CD4-positive, alpha-beta T cell treated with Interleukin-17A for 4 hours (primary cell): ENCODE measurements at places on chromosomes 3 and 15.

DNA sequence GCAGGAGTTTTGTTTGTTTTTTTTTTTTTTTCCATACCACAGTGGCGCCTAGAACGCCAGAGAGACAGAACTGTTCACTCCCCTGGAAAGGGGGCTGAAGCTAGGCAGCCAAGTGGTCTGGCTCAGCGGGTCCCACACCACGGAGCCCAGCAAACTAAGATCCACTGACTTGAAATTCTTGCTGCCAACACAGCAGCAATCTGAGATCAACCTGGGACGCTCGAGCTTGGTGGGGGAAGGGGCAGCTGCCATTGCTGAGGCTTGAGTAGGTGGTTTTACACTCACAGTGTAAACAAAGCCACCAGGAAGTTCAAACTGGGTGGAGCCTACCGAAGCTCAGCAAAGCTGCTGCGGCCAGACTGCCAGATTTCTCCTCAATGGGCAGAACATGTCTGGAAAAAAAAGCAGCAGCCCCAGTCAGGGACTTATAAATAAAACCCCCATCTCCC is 29.8 kb downstream of the SPICE1 start:
- DNase-seq: peak; percentile 41

GRCh38 chr3:122104515-122105194 is 49.5 kb downstream of the CD86 start:
- no peak for DNase-seq

DNA sequence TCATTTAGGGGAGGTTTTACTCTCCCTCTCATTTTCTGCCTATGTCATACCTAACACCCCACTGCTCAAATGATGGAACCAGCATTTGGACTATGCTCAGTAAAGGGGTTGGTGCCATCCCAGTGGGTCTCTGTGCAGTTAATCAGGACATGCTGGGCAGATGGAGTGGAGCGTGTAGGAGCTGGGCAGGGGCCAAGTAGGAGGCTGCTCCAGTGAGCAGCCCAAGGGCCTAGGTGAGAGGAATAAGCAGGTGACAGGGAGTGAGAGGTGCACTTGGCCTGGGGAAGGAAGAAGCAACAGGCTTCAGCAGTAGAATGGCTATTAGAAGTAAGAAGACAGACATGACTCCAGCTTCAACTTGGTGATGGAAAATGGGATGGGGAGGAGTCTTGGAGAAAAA is 72.2 kb downstream of the EPHB1 start:
- no peak for DNase-seq

DNA sequence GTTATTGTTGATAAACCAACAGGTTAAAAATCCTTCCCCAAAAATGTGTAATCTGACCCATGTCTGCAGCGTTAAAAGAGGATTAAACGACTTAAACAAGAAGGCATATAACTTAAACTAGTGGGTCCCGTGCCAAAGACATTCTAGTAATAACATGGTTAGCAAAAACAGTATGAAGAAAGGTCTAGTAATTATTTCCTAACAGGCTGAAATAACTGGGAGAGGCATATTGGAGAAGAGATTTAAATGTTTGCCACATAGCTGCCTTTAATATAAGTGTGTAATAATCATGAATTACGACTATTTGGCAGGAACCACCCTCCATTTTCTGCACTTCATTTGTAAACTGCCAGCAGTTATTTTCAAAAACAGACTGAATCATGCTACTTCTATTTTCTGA is 67.7 kb upstream of the CSPG5 start:
- DNase-seq: no peak

DNA sequence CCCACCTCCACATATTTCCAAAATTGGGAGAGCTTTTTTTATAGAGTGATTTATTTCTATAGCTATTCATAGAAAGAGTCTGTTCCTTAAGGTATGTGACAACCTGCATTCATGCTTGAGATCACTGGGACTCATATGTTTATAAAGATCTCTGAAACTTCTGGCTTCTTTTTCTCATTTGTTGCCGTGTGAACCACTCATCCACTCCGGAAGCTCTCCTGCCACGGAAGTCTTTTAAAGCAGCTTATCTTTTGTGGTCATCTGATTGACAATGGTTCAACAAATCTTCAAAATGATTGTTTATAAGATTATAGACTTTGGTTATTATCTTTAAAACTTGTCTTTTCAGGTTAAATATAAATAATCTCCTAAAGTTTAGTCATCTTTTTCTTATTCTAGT is 260.5 kb downstream of the C3orf38 start:
- DNase-seq: no peak

GRCh38 chr3:113531826-113532697 is at the start of gene SIDT1:
Gene SIDT1, plus strand, starts transcription at chr3:113532555. Its CDS starts 467 bp downstream, at chr3:113533022.
- peak; percentile 79 for DNase-seq

GRCh38 chr3:12891985-12892839 is 50.8 kb upstream of the RPL32 start:
- DNase-seq: peak; percentile 58

DNA sequence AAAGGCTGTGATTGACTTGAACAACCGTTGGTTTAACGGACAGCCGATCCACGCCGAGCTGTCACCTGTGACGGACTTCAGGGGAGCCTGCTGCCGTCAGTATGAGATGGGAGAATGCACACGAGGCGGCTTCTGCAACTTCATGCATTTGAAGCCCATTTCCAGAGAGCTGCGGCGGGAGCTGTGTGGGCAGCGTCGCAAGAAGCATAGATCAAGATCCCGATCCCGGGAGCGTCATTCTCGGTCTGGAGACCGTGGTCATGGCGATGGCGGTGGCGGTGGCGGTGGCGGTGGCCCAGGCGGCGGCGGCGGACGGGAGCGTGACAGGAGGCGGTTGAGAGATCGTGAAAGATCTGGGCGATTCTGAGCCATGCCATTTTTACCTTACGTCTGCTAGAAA is 7.8 kb upstream of the NANOGP8 start:
- no peak for DNase-seq
